ENCODE measurements at places on chromosomes 6 and 20.
A peak's percentile ranks its signal among the peaks of the same experiment; 100 is the strongest.

- DNase-seq: no peak
Observed at GRCh38 chr20:62339647-62340062, 27.5 kb downstream of the LAMA5 start.

- DNase-seq: no peak
Observed at GRCh38 chr20:24370911-24371695, 98.3 kb upstream of the SYNDIG1 start.

DNA sequence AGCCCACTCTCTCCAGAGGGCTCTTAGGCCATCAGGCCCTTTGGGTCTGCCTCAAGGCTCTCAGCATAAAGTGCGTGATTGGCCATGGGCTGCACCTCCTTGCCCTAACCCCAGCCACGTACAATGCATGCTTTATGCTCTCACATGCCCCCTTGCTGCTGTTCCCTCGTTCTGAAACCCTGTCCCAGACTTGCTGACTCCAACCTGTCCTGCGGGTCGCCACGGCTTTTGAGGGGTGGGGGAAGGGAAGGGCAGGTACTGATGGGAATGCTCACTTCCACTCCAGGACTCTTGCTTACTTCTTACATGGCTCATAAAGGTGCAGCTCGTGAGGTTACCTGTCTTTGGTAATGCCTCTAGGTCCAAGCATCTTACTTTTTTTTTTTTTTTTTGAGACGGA, 6.0 kb downstream of the ARMC12 start:
- no peak for DNase-seq

GRCh38 chr6:42729731-42730130, 7.3 kb upstream of the PRPH2 start:
- DNase-seq: no peak

- no peak for DNase-seq
Observed at GRCh38 chr6:83958241-83958685, 75.3 kb upstream of the MRAP2 start.

GRCh38 chr6:160990847-160991405, 643 bp upstream of the MAP3K4 start:
- DNase-seq: no peak

DNA sequence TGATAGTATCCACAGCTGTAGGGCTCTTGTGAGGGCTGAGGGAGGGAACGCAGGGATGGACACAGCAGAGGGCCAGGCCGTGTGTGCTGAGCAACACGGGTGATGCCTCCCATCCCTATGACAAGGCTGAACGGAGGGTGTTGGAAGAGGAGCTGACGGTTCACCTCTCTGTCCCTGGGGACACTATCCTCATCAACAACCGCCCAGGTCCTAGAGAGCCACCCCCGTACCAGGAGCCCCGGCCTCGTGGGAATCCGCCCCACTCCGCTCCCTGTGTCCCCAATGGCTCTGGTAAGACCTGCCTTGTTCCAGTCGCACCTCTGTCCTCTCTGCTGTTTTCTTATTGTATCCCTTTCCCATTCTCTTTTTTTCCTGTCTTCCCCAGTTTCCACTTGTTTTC, 10.1 kb downstream of the DDR1 start:
- no peak for DNase-seq

- no peak for DNase-seq
Observed at GRCh38 chr6:151070631-151071051, 169.1 kb upstream of the AKAP12 start.

DNA sequence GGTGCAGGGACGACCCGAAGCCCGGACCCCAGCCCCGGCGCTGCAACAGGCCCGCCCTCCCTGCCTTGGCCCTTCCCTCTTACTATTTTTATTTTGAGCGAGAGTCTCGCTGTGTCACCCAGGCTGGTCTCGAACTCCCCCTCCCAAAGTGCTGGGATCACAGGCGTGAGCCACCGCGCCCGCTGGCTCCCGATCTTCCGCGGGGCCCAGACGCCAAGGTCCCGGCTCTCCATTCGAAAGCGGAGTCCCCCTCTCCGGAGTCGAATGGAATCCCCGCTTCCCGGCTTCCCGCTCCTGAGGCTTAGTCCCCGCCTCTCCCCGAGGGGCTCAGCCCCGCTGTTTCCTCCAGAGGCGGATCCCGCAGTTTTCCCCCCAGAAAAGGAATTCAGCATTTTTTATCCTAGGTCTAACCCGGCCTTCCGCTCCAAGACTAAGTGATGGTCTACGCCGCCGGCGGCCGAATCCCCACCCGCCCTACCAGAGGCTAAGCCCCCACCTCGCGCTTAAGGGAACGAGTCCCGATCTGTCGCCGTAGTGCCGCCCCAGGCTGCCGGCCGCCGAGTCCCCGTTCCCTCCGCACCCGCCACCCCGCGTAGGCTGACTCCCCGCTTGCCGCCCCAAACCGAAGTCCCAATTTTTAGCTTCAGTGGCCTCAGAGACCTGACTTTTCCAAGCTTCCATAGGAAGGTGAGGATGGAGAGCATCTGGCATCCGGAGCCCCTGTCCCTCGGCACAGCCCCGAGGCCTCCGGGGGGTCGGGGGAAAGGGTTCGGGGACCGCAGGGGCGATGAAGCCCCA, 11.5 kb upstream of the TMC2 start:
- peak; percentile 55 for DNase-seq

GRCh38 chr6:50815436-50816114, 3.1 kb upstream of the TFAP2B start:
- DNase-seq: no peak

GRCh38 chr6:131065824-131066171, 2.8 kb upstream of the EPB41L2 start:
- no peak for DNase-seq
